ENCODE measurements at places on chromosomes 1 and 21.

GRCh38 chr1:168554603-168555483 is 11.0 kb upstream of the XCL2 start:
- DNase-seq = no peak

DNA sequence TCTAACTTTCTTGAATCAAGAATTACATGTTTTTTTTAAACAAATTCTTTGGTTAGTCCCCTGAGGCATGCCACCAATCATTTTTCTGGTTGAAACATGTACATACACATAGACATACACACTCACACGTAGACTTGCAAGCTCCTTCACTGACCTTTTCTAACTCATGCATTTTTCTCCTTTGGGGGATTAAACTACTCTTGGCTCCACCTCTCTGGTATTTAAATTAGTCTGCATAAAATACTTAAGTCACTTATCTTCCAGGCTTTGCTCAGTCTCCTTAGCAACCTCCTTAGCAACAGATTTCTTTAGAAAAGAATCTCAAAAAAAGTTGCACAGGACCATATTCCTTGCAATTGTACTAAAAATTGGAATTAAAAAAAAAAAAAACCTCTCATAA is 440.9 kb upstream of the LRRC7 start:
- no peak for DNase-seq

DNA sequence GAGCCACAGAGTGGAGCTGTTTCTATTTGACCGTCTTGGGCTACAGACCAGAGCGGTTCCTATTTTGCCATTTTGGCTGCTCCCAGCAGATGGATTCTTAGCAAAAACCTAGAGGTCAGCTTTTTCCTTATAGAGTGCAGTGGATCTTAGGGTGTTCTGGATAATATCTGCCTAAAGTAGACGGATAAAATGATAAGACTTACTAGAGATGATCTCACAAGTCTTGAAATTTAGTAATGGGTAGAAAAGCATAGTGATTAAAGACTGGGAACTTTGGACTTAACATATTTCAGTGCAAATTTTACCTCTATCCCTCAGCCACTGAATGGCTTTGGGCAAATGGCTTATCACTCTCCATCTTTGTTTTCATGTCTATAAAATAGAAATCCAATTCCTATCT is 439.8 kb downstream of the ADGRL2 start:
- no peak for DNase-seq

DNA sequence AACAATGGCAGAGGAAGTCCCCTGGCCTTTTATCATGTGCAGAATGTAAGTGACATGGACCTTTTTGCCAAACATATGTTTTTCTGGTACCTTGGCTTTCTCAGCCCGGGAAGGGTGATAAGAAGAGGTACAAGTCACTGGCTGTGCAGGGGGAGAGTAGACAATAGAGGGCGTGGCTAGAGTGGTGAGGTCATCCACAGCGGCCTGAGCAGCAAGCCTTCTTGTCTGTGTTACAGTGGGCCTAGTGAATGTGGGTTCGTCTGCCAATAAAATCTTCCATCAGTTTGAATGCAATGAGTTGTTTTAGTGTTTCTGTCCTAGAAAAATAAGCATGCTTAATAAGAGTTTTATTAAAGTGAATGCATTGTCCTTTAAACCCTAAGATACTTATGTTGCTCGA is 59.0 kb upstream of the PGD start:
- peak; percentile 52 for DNase-seq

- no peak for DNase-seq
Measured at GRCh38 chr1:43387976-43388599, 1.5 kb downstream of the MED8 start.

- DNase-seq = no peak
Measured at GRCh38 chr21:42465008-42465802, 30.8 kb downstream of the RSPH1 start.

DNA sequence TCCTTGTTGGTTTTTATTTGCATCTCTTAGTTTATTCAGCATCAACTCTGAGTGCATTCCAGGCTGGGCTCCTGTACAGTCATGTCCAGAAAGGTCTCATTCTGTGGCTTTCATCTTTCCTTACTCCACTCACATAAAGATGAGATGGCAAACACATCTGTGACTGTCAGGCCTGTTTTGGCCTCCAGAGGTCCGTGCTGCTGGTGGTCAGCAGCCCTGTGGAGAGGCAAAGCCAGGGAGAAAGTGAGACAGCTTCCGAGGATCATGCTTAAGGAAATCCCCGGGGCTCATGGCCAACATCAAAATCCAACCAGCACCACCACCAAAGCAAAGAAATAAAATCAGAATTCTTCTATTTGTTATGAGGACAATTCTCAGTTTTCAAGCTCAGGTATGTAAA is 96.1 kb upstream of the HIVEP3 start:
- DNase-seq = no peak

DNA sequence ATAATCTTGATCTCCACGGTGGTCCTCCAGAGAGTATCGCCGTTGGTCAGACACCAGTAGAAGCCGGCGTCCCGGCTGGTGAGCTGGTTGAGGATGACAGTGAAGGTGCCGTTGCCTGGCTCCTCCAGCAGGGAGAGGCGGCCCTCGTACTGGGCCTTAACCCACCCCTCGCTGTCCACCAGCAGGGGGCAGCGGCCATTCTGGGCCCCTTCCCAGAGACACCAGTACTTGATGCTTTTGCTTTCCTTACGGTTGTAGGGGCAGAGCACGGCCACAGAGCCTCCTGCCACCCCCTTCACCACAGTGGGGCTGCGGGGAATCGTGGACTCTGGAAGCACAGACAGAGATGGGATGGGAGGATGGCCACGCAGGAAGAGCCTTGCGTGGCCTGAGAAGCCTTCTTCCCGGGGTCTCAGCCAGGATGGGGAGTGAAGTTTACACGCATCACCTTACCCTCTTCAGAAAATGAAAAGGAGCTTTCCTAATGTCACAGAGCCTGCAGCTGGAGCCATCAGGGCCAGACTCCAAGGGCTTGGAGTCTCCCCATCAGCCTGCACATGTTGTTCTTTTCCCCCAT is 10.7 kb downstream of the PIGR start:
- DNase-seq = no peak

DNA sequence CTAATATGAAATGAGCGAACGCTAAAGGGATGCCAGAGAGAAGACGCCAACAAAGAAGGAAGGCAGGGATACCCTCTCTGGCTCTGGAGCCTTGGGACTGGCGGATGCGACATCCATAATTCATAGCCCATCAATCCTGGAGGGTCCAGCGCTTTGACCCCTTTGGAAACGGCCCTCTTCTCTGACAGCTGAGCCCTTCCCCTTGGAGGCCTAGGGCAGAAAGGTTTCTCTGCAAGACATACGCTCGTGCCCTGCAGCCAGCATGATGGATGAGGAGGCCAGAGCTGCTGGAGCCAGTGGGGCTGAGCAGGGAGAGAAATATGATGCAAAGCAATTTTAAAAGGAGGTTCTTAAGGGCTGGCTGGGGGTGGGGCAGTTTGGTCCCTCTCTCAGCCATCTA is 22.2 kb downstream of the OPTC start:
- DNase-seq = no peak

DNA sequence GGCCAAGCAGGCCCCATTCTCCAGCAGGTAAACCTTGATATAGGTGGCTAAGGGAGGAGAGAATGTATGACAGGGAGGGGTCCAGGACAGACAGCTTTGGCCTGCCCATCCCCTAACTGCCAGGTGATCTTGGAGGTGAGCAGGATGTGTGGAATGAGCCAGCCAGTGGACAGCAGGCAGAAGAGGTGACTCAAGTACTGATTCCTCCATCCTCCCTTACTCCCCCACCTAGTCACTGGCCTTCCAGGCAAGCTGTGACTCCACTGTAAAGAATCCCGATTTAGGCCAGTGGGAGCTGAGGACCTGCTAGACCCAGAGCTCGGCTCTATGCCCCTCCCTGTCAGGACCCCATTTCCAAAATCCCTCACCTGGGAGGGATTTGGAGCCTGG is 36.6 kb downstream of the RIMS3 start:
- no peak for DNase-seq

DNA sequence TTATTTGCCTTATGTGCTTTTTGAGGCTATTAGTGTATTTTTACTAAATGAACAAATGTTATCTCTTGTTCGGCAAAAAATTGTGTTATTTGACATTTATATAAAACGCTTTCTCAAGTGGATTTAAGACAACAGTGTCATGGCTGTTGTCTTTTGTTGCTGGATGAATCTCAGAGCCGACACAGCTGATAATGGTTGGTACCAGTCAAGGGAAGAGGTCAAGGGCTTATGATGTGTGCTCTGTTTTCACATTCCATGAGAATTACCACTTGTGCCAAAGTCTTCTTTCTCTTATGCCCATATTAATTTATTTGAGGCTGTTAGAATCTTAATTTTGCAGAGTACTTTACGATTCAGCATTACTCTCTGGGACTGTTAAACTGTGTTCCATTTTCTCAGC is 17.9 kb upstream of the CD101 start:
- DNase-seq = no peak

- DNase-seq = no peak
Measured at GRCh38 chr1:109768820-109769219, 5.1 kb upstream of the EPS8L3 start.

GRCh38 chr1:21490774-21491487 is 18.3 kb upstream of the ALPL start:
- no peak for DNase-seq

GRCh38 chr1:46517010-46517600 is 27.5 kb downstream of the DMBX1 start:
- no peak for DNase-seq

- DNase-seq = no peak
Measured at GRCh38 chr1:155260276-155260675, 1.9 kb downstream of the SCAMP3 start.

DNA sequence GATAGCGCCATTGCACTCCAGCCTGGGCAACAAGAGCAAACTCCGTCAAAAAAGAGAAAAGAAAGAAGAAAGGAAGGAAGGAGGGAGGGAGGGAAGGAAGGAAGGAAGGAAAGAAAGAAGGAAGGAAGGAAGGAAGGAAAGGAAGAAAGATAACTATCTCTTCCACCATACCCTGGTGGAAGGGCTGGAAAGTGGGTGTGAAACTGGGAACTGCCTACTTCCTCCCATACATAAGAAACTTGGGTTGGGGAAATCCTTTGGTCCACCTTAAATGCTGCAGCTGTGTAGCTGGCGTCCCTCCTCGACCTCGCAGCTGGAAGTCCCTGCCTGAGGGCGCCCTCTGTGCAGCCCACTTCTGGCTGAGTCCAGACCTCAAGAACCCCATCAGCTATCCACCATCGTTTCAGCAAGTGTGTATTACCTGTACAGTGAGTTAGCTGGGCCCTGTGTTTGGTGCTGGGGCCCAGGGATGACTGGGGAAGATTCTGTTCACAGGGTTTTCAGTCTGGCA is 4.6 kb upstream of the FAM167B start:
- peak; percentile 45 for DNase-seq

GRCh38 chr1:245404527-245404926 is 249.7 kb downstream of the KIF26B start:
- DNase-seq = no peak

DNA sequence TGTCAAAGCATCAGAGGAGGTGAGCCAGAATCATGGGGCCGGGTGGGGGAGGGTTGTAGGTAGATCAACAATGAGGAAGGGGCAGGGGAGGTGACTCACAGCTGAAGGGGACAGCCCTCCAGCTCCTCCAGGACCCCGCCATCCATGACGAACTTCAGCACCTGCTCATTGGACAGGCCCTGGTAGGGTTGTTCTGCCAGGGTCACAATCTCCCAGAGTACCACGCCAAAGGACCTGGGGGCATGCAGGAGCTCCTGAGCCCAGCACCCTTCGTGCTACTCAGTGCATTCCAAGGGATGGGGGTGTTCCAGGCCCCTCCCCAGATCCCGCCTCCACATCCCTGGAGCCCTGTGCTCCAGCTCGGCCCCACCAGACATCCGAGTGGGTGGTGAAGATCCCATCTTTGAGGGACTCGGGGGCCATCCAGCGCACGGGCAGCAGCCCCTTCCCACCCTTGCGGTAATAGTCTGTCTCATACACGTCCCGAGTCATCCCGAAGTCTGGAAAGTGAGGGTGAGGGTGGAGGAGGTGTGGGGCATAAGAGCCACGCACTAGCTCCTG is 17.5 kb downstream of the INSRR start:
- DNase-seq = no peak

DNA sequence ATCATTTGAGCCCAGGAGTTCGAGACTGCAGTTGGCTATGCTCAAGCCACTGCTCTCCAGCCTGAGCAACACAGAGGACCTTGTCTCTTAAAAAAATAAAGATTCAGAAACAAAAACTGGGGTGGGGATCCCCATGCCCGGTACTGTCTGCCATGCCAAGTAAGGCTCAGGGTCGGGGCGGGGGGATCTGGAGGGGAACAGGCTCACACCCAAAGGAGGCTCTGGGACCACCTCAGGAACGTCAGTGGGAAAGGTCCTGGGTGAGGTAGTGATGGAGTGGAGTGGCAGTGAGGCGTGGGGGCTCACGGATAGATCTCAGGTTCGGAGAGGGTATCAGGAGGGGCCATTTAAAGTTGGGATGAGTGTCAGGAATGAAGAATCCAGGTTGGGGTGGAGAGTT is 765 bp upstream of the S100A4 start:
- DNase-seq = no peak

GRCh38 chr1:153563991-153564390 is 1.7 kb downstream of the S100A2 start:
- no peak for DNase-seq

DNA sequence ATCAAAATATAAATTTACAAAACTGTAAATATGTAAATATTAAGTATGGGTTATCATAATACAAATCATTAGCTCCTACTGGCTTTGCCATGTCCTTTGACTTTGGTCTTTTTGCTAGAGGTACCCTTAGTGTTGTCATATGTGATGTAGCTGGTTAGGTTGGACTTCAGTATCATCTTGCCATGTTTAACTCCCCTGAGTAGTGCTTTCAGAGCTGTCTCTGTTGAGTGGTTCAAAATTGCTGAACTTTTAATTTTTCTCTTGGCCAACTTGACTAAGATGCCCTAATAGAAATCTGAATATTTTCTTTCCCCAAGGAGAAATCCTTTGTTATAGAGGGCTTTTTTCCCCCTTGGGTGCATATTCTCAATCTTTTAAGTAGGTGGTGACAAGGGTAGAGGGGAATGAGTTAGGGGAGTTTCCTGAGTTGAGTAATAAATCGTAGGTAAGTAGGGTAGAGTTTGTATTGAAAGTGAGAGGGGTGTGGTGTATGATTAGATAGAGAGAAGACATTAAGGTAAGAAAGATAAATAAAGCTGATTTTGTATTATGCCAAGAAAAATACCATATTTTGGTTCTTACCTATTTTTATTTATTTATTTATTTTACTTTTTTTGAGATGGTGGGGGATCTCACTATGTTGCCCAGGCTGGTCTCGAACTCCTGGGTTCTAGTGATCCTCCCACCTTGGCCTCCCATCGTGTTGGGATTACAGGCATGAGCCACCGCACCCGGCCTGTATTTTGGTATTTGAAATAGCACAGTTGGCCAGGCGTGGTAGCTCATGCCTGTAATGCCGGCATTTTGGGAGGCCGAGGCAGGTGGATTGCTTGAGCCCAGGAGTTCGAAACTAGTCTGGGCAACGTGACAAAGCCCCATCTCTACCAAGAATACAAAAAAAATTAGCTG is 21.8 kb downstream of the RPRD2 start:
- DNase-seq = no peak

DNA sequence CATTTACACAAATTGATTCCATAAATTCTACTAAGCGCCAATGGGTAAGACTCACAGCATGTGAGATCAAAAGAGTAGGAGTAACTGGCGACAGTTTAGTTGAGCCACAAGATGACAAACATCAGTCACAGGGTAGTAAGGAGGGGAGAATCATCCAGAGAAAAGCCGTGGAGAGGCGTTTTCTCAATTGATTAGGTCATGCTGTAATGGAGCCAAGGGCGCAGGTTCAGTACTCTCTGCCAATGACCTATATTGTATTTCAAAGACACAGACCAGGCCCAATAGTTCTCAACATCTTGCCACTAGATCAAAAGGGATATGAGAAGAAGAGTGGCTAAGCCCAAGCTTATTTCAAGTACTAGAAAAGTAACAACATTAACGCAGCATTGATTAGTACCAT is 467.5 kb downstream of the SMYD3 start:
- no peak for DNase-seq

Measured in caudate nucleus (tissue), 63 donors.